ENCODE measurements at places on chromosomes 3 and 15.

GRCh38 chr3:195548501-195548900 lies 5.4 kb upstream of the PPP1R2 start:
- no peak for DNase-seq

DNA sequence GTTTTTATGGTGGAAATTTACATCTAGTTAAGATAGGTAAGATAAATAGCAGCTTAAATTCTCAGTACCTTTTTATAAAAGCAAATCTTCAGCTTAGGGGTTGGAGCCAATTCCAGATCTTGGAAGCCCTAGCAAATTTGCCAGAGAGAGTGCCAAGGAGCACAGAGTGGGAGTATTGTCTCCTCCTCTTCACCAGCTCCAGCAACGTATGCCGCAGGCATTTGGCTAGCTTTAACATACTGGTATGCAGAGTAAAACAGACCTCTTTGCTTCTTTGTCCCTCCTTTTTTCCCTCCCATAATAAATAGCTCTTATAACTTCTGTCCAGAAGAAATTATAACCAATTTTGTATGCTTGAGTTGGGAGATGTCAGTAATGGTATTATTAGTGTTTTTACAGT lies 140.4 kb downstream of the DIPK2A start:
- DNase-seq, result no peak

DNA sequence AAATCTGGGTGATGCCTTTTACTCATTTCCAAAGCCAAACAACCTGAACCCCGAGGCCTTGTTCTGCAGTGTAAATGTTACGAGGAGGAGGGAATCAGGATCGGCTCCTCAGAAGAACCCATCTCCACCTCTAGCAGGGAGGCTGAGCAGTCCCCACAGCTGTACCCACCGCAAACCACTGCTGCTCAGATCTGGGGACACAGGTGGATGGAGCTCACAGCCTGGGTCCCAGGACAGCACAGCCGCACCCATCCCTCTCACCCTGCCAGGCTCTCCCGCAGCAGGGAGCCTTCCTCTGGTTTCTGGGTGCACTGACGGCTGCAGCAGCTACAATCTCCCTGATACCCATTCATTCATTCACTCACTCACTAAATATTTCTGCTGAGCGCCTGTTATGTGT lies 44.0 kb upstream of the CGNL1 start:
- DNase-seq, result no peak

GRCh38 chr15:43185157-43186002 lies at the start of gene CCNDBP1:
TSS of gene CCNDBP1 (plus strand) at chr15:43185403. CDS start at chr15:43185499, 96 bp downstream.
- DNase-seq, result peak; percentile 99

- no peak for DNase-seq
Observed at GRCh38 chr15:49286649-49287404, 116.8 kb downstream of the GALK2 start.

- no peak for DNase-seq
Observed at GRCh38 chr3:12561397-12561796, 4.5 kb downstream of the MKRN2 start.

DNA sequence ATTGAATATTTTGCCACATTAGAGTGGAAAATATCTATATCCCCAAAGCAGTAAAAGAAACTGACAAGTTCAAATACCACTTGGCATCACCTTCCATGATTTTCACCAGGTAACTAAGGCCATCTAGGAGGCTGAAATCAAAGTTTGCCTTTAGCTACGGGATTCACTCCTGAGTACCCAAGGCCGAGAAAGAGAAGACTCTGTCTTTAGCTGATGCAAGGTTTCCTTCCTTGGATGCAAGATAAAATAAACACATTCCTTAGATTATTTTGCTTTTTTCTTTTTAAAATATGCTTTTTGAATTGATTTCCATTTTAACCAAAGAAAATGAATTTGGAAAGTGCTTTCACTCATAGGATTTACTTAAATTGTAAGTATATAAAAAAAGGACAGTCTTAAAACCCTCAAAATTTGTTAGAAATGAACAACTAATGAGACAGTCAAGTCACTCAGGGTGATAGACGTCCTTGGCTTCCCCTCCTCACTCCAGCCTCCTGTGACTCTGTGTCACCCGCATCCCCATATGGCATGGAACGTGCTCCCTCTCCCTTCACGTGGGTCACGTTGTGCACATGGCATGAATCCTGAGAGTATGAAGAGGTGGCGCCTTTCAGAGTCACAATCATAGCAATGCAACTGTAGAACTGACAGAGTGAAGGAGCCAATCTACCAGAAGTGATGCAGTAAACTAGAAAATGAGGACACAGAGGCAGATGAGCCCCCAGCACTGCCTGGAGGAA lies 148.4 kb downstream of the RTP4 start:
- DNase-seq, result no peak

GRCh38 chr3:18870642-18871041 lies 277.7 kb upstream of the KCNH8 start:
- no peak for DNase-seq

GRCh38 chr3:111541911-111542483 lies at the start of gene CD96:
TSS of gene CD96 (plus strand) at chr3:111542197. CDS start at chr3:111542249, 52 bp downstream.
- no peak for DNase-seq

DNA sequence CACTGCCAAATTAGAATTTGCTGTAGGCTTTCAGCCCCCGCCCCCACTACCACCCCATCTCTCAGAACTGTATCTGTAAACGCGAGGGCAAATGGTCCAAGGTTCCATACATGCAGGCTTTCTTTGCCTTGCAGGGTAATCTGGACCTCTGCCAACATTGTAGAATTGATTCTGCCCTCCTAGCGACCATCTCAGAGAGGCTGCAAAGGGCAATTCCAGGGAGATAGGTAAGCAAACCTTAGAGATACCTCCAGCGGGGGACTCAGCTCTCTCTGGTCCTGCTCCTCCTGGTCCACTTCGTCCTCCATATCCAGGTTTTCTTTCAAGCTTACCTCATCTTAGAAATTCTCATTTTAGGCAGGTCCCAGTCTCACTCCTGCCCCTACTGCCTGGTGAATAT lies 64.4 kb downstream of the SLMAP start:
- no peak for DNase-seq

GRCh38 chr3:44104668-44105321 lies 136.9 kb upstream of the TOPAZ1 start:
- peak; percentile 82 for DNase-seq

DNA sequence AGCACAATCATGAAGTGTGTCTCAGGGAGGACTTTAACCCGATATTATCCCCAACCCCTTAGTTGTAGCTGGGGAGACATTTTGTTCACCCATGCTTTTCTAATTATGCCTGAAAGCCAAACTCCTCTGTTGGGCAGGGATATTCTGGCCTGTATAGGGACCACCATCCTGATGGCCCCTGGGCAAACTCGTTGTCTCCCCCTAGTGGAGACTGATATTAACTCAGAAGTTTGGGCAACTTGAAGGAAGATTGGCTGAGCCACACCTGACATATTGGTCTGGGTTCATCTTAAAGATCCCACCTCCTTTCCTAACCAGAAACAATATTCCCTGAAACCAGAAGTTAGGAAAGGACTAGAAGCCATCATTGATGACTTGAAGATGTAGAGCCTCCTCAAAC lies 42.3 kb downstream of the TM4SF18 start:
- peak; percentile 45 for DNase-seq

DNA sequence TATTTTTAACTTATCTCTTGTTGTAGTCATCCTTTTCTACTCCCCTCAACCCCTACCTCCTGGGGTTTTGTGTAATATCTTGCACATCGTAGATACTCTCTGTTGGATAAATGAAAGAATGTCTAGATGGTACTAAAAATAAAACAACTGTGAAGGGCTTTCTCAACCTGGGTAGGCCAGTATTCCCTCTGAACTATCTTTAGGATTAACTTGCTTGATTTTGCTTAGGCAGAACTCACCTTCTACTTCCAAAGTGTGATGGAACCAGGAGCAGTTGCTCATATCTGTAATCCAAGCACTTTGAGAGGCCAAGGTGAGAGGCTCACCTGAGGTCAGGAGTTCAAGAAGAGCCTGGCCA lies 32.8 kb upstream of the TIPARP start:
- DNase-seq, result no peak

DNA sequence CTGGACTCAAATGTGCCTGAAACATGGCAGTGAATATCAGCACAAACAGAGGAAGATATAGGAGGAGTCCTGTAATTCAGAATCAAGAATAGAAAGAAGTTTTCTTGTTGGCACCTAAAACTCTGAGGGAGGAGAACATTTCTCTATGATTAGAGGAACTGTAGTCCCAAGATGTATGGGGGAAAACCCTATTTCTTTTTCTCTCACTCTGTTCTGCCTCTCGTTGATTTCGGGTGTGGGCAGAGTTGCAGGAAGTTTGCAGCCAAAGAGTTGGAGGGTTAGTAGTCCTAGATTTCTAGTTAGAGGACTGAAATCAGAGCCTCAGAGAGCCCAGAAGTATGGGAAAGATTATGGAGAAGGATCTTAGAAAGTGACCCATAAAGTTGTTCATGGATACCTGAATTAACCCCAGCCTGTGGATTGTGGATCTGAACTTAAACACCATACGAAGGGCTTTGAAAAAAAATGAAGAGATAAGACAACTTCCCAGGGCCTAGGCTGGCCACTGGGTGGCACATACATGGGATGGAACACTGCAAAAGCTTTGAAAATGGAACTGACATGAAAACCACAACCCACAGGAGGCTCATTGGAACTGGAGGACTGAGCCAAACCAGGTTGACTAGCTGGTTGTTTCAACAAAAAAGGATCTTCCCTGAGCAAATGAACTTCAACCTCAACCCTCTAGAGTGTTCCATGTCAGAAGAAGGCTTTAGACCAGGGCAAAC lies 34.6 kb downstream of the FMN1 start:
- DNase-seq, result no peak
